ENCODE measurements at places on chromosomes 12 and 14. TPM values are rescaled to one million over a fixed set of nuclear protein-coding genes. Genes with fewer than 3 reads are reported as not detected.

PIWIL1 gene
- total RNA-seq, result not detected

IL26 gene
- total RNA-seq, result not detected

DNA sequence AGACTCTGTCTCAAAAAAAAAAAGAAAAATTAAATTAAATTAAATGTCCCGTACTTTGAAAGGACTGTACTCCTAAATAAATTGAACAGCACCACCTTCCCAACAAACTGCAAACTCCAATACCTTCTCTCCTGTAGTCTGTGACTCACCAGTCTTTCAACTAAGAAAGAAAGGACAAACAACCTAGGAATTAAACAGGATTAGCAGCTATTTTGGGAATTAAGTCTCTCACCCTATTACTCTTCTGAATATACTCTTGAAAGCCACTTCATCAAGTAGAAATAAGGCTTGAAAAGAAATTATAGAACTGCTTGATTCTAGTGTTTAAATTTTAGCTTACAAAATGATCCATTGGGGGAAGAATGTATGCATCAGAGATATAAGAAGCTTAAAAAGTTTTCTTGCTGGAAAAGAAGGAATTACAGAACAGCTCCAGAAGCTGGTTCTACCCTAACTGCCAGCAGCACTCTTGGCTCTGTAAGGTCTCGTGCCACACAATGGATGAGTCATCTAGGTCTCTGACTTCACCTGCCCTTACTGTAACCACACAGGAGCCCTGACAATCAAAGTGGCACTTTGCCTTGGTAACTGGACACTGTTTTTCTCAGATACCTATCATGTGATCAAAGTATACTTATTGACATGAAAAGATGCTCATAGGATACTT is 57.0 kb upstream of the CERS5 start:
- peak; percentile 90 for DNase-seq

- no peak for DNase-seq
These were observed 405.4 kb downstream of the TMTC2 start for GRCh38 chr12:83092129-83092528.

DNA sequence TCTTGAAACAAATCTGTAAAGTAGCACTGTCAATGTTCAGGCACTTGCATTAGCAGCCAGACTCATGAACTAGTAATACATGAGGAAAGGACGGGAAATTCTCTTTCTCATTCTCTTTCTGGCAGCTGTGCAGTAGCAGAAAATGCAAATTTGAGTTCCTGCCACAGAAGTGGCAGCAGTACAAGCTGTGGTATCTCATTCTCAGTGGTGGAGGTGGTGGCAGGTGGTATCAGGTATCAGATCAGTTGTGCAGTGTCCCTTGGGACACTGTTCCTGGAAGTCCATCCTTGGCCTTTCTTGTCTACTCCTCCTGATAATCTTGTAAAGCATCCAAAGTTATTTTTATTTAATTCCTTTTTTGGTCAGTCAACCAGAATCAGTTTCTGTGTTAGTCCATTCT is 103.0 kb downstream of the C12orf42 start:
- no peak for DNase-seq

DNA sequence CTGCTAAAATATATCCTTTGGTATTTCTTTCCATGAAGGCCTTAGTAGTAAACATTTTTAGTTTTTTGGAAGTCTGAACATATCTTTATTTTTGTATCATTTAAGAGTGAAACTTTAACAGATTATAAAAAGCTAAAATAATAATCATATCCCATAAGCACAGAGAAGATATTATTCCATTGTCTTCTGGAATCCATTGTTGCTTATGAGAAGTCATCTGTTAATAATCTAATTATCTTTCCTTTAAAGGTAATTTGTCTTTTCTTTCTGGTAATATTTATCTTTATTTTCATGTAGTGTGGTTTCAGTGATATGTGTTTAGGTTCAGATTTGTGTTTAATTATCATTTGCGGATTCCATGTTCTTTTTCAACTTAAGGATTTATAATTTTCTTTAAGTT is 261.7 kb downstream of the MSRB3 start:
- no peak for DNase-seq
